ENCODE measurements at places on chromosomes 5 and 9.

- no peak for DNase-seq
These were observed 79.3 kb upstream of the SH3PXD2B start for GRCh38 chr5:172533399-172534228.

- no peak for DNase-seq
These were observed 40.2 kb downstream of the NLN start for GRCh38 chr5:65762234-65762633.

DNA sequence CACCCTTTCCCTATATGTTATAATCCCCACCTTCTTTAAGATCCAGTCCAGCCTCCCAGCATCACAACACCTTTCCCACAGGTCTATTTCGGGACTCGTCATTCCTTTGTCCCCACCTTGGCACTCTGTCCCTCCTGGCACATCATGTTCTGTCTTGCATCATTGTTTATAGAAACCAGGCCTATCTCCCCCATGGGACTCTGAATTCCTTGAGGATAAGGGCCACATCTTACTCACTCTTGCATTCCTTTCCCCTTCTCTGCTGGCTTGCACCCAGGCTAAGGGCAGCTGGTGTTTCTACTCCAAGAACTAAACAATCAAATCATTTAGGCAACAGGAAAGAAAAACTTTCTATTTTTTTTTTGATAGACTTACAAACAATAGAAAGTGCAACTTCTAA lies 205.7 kb downstream of the AGTPBP1 start:
- DNase-seq: no peak

DNA sequence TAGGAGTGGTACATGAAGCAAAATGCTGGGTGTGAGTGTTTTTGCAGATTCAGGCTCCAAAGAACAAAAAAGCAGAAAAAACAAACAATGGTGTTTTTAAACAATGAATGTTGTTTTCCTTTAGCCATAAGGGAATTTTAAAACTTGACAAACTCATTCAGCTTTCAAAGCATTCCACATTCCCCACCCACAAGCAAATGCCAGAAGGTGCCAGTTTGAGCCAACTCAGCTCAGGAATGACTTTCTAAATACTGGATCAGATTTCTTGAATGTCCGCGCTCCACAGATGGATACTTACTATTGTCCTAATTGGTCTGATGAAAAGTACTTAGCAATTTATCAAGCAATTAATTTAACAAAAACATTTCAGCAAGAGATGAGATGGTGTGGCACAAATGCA lies 12.9 kb upstream of the MOB3B start:
- no peak for DNase-seq

DNA sequence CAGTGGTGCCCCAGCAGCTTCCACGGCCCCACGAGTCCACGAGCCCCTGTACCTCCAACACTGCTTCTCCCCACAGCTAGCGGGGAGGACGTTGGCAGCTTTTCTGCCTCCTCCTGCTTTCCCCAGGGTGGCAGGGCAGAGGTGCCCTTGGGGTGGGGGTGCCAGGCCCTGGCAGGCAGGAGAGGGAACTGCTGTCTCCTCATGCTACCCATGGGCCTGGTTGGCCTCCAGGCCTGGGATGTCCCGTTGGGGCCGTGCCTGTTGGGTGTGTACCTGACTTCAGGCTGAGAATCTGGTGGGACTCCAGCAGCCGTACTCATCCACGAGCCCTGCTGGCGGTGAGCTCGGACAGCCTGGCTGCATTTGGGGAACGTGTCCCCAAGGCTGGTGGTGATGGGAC lies 27.3 kb downstream of the RXRA start:
- DNase-seq: no peak

DNA sequence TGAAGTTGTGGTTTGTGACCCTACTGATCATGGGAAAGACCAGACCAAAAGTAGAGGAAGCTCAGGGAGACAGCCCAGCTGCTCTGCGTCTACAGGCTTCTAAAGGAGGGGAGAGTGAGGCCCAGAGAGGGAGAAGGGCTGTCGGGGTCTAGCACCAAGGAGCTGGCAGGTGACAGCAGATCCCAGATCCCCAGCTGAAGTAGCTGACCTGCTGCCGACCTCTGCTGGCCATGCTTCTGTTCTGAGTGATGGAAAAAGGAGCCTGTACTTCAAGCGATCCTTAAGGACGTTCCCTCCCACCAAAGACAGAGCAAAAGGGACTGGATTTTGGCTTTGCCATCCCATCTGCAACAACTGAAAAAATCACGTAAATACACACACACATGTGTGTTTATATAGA lies 22.7 kb upstream of the QSOX2 start:
- no peak for DNase-seq

DNA sequence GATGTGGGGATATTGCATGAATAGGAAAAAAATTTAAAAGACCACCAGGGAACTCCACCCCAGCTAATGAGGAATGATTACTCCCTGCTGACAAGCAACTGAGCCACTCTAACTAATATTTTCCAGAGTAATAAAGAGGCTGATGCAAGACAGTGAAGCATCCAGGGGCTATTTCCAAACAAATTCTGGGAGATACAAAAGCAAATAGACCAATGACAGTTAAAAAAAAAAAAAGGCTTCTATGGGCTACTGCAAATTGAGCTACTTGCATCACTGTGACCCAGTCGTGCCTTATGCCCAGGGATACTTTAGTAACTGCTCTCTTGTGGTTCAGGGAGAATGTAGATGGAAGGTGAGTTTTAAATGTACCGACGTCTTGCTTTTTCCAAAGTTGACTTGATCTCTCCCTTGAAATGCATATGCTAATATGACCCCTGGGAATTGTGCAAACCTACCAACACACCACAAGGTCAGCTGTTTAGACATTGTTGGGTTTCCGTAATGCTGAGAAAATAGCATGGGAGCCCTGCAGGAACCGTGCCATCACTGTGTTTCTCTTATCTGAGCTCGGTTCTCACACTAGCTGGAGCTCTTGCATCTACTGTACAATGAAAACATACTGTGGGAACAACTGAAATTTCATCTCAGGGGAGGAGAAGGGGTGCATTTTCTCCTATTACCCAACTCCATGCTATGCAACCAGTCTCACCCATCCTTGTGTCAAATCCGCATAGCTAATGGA lies 250.6 kb upstream of the MAP3K1 start:
- DNase-seq: no peak

DNA sequence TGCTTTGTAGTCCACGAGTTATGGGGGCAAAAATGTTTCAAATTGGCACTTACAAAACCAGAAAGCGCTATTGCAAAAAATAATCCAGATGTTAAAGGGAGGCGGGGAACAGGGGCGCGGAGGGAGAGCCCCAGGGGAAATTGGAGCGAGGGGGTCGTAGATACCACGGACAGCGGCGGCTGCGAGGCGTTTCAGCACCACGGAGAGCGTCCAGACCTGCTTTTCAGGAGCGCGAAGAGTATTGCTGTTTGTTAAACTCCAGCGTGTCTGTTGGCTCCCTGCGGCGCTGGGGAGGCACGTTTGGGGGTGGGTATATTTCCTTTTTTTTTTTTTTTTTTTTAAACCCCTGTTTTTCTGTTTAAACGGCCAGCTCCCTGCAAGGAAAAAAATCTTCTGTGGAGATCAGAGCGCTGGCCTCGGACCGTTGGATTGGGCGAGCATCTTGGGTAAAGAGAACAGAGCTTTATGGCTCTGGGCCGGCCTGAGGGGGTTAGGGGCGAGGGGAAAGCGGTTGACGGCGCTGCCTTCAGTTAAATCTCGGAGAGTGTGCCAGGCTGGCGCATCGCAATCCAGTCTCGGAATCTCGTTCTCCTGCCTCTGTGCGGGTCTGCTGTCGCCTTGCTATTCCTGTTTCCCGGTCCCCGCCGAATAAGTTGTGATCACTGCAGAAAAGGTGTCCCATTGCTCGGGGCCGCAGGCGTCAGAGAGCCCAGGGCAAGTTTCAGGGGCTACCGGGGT lies at the start of gene GLRA1:
TSS of gene GLRA1 (minus strand) at position 288 of the 738 bp plus-strand sequence. CDS start 302 bp downstream, outside the sequence.
- no peak for DNase-seq
